ENCODE measurements at places on chromosomes 11 and 22.
A peak's percentile ranks its signal among the peaks of the same experiment; 100 is the strongest.

GRCh38 chr11:104841973-104842525 is 56.2 kb downstream of the CASP12 start:
- no peak for DNase-seq

- no peak for DNase-seq
Observed at GRCh38 chr11:70541176-70541575, 142.8 kb downstream of the CTTN start.

DNA sequence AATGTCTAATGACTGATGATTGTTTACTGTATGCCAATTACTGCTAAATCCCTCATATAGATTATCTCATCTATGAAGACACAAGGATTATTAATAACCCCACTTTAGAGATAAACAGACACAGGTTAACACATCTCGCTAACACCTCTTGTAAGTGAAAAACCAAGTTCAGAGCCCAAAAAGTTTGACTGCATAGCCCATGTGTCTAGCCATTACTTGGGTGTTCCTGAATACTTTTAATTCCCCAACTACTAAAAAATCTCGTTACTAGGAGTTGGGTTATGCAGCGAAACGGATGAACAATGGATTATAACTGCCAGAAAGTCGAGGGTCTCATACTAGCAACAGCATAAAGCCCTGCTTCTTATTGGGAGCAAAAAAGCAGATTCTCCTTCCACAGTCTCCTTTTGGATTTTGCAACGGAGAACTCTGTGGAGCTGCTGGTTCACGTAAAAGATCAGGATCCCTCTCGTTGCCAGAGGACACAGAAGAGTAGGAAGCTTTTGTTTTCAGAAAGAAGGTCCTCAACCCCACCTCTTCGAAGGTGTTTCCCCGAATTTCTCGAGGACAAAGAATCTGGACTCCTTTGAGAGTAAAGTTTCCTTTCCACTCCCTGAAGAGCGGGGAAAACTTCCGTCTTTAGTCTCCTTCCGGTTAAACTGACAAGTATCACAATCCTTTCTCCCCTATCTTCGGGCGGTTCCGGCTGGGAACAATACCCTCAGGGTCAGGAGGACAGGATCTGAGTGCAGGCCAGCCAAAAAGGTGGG is 979 bp downstream of the ZBED5 start:
- peak; percentile 81 for DNase-seq

GRCh38 chr22:43978558-43978957 is 23.3 kb downstream of the SAMM50 start:
- DNase-seq = no peak

Data from HT-29 (cell line).